Activated T-cell treated with anti-CD3 and anti-CD28 coated beads, Interleukin-2, amount 50 U/mL, for 24 hours (primary cell): ENCODE measurements at places on chromosomes 12 and 14.

- no peak for DNase-seq
Measured at GRCh38 chr14:21120686-21121085, 19.8 kb downstream of the TMEM253 start.

DNA sequence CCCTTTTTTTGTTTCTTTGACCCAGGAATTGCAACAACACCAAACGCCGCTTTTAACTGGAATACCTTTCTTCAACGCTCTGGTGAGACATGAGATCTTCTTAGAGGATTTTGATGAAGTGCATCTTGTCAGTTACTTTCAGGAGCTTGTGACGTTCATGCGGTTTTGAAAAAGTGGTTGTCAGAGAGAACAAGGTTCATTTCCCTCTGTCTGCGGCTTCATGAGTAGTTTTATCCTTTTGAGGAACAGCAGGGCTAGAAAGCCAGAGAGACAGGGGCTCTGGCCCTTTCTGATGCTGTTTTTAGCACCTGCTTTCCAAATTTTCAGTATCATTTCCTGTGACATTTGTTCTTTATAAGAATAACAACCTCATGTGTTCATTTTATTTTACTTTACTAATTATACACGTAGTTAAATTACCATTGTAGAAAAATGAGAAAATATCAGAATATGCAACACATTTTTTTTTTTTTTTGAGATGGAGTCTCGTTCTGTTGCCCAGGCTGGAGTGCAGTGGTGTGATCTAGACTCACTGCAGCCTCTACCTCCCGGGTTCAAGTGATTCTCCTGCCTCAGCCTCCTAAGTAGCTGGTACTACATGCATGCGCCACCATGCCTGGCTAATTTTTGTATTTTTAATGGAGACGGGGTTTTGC lies 61.8 kb downstream of the GLT1D1 start:
- no peak for DNase-seq

- no peak for DNase-seq
Measured at GRCh38 chr14:101174980-101175606, 271.6 kb upstream of the RTL1 start.

- DNase-seq, result no peak
Measured at GRCh38 chr14:55333711-55334485, 62.7 kb downstream of the FBXO34 start.

GRCh38 chr12:52087961-52088820 lies 8.7 kb downstream of the SMIM41 start:
- peak; percentile 14 for DNase-seq

GRCh38 chr14:94689985-94690400 lies 77.8 kb downstream of the SERPINA3 start:
- DNase-seq, result no peak

DNA sequence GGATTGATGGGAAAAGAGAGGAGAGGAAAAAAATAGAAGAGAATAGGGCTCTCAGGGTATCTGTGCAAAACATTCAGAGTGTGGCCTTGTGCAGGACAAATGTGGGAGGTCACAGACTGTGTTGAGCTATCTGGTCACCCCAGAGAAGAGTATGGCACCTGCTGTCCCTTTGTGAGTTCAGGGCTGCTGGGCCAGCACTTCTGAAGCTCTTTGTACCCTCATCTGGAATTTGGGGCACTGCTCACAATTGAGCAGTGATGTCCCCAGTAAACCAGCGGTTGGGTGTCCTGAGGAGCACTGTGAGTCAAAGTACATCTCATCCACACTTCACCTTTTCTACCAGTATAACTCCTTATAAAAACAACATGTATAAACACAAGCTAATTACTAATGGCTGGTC lies 2.6 kb upstream of the KRT81 start:
- no peak for DNase-seq

DNA sequence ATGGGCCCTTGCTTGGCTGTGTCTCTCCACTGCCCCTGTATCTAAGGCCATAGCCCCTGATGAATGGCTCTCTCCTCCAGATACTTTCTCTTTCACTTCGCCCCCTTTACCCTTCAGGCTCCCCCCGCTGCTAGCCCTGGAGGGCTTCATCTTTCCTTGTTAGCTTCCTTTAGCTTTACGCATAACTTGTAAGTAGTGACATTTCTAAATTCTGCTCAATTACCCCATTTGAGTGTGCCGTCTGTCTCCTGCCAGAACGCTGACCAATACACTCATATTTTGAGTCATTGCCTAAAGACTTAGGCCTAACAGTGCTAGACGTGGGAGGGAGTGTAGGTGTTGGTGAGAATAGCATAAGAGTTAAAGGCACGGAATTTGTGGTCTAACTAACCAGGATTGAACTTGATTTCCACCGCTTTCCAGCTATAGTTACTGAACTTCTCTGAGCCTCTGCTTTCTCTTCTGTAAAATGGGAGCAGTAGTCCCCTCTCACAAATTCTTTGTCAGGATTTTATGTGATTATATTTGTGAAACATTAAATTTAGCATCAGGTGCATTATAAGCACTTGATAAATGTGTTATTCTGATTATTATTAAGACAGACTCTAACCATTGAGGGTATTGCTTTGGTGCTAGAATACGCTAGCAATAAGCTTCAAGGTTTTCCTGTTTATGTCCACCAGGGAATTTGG lies 129.3 kb downstream of the ZFP36L1 start:
- peak; percentile 64 for DNase-seq

DNA sequence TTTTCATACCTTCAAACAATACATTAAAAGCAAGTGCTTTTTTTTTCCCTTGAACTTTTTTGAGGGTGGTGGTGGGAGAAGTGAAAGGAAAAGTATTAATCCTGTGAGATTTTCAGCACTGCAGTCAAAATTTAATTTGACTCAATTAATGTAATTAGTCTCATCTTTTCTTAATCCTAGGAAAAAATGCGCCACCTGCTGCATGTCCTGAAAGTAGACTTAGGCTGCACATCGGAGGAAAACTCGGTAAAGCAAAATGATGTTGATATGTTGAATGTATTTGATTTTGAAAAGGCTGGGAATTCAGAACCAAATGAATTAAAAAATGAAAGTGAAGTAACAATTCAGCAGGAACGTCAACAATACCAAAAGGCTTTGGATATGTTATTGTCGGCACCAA lies 52.2 kb downstream of the SPATA7 start:
- no peak for DNase-seq

- no peak for DNase-seq
Measured at GRCh38 chr14:103859416-103860202, 12.2 kb upstream of the PPP1R13B start.

- DNase-seq, result no peak
Measured at GRCh38 chr14:69091006-69091405, 61.9 kb downstream of the DCAF5 start.

DNA sequence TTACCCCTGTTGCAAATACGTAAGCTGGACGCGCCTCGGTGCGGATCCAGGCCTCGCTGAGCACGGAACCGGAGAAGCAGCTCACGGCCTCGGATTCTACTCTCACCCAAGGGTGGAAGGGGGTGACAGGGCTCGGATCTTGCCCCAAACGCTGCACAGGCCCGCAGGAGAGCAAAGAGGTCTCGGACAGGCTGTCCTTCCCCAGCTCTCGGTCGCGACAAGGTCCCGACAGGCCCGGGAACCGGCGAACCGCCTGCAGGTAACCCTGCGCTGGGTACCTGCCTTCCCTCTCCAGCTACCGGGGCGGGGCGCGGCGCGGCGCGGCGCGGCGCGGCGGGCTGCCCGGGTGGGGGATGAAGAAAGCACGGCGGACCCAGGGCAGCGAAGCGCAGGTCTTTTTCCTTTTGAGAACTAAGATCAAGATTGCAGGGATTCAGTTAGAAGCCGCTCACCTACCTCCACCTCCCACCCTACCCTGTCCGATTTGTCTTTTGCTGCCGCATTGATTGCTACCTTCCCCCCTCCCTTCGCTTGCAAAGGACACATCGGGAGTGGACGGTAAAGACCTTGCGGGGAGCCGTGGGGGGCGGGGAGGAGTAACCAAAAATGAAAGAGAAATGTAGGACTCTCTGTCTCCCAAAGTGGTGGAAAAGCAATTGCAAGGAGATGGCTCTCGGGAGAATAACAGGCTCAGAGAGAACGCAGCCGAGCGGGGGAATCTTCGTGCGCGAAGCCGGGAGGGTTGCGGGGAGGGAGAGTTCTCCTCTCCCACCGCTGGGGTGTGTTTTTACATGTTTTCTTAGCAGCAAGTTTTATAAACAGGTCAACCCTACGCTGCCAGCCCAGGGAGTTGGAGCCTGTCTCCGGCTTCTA lies 8.4 kb upstream of the TBX3 start:
- no peak for DNase-seq

DNA sequence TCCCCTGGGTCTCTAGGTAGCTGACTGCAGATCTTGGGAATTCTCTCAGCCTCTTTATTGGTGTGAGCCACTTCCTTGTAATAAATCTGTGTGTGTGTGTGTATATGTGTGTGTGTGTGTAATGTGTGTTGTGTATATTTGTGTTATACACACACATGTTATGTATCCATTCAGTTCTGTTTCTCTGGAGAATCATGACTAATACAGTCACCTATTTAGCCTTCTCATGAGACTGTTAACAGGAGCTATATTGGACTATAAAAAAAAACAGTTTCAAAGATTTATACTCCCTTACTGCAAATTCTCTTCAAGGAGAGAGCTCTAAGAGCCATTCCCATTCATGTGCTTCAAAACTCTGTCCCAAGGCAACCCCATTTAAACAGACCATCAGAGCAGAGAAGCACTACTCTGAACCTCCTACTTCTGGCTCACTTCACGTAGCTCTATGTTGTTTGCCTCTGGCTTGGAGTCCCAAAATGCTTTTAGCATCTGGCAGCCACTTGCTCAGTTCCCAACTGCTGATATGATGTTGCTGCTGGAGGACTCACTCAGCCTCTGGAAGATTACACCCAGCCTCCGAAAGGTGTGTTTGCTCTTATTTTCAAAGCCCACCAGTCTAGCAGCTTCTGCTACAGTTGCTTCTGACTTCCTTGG lies 48.7 kb upstream of the KITLG start:
- no peak for DNase-seq

- peak; percentile 86 for DNase-seq
Measured at GRCh38 chr14:51846631-51847488, 13.6 kb upstream of the GNG2 start.

- peak; percentile 19 for DNase-seq
Measured at GRCh38 chr14:76696791-76697190, 64.5 kb upstream of the VASH1 start.

DNA sequence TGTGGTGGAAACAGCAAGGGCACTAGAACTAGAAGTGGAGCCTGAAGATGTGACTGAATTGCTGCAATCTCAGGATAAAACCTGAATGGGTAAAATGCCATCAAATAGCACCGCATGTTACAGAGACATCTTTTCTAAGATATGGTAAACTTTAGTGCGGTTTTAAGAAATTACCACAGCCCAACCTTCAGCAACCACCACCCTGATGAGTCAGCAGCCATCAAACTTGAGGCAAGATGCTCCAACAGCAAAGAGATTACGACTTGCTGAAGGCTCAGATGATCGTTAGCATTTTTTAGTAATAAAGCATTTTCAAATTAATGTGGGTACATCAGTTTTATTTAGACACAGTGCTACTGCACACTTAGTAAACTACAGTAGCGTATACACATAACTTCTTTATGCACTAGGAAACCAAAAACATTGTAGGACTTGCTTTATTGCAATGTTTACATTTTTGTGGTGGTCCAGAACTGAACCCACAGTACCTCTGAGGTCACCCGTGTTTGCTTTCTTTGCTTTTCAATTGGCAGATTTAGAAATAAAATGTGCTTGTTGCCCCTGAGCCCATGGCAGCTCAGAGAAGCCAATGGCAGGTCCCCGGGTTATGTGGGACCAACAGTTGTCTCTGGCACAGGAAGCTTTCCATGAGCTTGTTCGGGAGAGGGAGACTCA lies 15.9 kb downstream of the GOLGA3 start:
- DNase-seq, result no peak

- no peak for DNase-seq
Measured at GRCh38 chr14:92959761-92960680, 37.1 kb downstream of the CHGA start.

GRCh38 chr14:54572316-54572715 lies 5.4 kb downstream of the SAMD4A start:
- no peak for DNase-seq

DNA sequence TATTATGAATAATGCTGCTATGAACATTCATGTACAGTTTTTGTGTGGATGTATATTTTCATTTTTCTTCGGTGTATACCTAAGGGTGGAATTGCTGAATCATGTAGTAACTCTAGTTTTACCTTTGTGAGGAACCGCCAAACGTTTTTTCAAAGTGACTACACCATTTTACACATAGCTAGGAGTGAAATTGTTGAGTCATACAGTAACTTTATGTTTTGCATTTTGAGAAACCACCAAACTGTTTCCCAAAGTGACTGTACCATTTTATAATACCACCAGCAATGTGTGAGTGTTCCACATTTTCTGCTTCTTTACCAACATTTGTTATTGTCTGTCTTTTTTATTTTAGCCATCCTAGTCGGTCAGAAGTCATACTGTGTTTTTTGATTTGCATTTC lies 3.1 kb upstream of the TPH2 start:
- no peak for DNase-seq

DNA sequence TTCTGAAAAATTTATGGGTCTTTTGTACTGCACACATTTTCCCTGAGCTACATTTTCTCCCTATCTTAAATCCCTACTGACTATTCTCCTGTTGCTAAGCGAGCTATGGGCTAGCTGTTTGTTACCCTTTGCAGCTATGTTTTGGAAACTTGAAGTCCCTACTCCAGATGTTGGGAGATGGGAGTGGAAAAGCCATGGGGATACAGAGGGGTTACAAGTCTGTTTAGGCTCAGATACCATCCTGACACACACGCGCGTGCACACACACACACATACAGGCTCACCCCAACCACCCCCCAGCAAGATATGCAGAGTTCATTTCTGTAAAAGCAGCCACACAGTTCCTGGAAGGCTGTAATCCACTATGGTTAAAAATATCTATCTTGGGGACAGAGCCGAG lies 15.8 kb downstream of the ATP5MC2 start:
- no peak for DNase-seq

DNA sequence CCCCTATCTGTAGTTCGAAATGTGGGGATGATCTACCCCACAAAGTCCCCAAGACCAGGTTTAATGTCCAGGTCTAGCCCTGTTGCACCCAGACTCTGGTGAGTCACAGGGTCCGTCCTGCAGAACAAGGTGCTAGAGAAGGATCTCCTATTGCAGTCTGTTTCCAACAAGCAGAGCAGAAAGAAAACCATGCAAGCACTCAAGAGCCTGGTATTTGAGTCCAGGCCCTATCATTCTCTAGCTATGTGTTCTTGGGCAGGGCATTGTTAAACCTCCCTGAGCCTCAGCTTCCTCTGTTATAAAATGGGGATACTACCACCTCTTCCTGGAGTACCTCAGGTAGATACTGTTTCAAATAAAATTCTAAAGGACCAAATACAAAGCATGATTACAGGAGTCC lies 24.4 kb downstream of the MAP3K9 start:
- DNase-seq, result no peak

- DNase-seq, result no peak
Measured at GRCh38 chr12:86712425-86712843, 456.2 kb upstream of the MGAT4C start.

GRCh38 chr12:104282109-104282508 lies 21.4 kb upstream of the EID3 start:
- no peak for DNase-seq

DNA sequence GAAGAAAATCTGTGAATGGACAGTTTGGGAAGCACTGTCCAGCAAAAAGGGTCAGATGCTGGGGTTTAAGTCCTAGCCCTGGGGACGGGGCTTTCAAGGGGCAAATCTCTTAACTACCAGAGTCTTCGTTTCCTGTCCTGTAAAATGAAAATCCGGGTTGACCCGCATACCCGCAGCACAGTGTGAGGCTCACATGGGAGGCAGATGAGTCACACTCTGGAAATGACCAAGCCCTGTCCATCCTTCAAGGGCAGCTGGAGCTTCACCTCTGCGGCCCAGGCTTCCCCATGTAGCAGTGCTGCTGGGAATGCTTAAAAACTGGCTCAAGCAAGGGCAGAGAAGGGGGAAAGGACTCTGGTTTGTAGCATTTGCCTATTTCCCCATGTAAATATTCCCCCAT lies 19.0 kb downstream of the FAM181A start:
- DNase-seq, result no peak
